Renal cortex interstitium (tissue), 15 donors: ENCODE measurements at places on chromosomes 11 and 22. TPM values are rescaled to one million over a fixed set of nuclear protein-coding genes. Genes with fewer than 3 reads are reported as not detected.

- no peak for DNase-seq
These were observed 4.3 kb upstream of the FLI1 start for GRCh38 chr11:128689591-128689947.

DNA sequence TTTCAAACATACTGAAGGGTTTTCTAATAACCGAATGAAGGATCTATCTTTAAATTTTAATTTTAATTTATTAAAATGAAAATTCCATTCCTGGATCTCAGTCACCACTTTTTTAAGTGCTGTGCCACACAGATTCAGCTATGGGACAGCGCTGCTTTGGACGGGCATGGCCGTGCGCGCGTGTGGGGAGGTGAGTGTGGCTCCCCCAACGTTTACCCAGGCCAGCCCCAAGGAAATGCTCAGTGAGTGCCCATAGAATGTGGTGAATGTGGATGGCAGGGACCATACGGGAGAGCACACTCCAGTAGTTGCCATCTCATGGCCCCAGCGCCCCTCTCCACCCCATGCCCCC is 88.0 kb upstream of the KCNQ1OT1 start:
- DNase-seq, result no peak

GRCh38 chr11:127997594-127997993 is 589.8 kb downstream of the ETS1 start:
- DNase-seq, result no peak

DNA sequence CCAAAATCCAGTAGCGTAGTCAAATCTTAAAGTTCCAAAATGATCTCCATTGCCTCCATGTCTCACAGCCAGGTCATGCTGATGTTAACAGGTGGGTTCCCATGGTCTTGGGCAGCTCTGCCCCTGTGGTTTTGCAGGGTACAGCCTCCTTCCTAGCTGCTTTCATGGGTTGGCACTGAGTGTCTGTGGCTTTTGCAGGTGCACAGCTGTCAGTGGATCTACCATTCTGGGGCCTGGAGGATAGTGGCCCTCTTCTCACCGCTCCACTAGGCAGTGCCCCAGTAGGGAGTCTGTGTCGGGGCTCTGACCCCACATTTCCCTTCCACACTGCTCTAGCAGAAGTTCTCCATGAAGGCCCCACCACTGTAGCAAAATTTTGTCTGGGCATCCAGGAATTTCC is 132.8 kb downstream of the KCNC1 start:
- no peak for DNase-seq

DNA sequence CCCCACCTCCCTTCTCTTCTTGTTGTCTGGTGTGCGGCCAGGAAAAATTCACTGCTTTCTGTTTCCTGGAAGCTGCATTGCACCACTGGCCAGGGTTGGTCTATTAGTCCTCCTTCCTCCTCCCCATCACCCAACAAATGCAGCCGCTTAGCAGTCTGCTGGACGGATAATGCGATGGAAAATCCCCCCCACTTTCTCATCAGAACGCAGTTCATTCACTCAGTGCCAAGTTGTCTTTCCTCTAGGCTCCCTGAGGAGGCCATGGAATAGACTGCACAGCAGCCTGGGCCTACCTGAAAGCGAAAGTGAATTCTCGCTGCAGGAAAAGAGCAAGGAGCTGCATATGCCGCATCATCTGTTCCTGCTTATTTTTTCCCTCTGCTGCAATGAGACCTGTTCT is 513.6 kb downstream of the METTL15 start:
- no peak for DNase-seq

GRCh38 chr11:92804388-92804966 is 165.0 kb upstream of the MTNR1B start:
- DNase-seq, result no peak

- no peak for DNase-seq
These were observed 5.8 kb upstream of the CELF1 start for GRCh38 chr11:47558695-47559094.

GRCh38 chr11:108639146-108639545 is 25.7 kb upstream of the DDX10 start:
- no peak for DNase-seq

GRCh38 chr22:49087198-49087597 is 740.5 kb downstream of the BRD1 start:
- no peak for DNase-seq

GRCh38 chr22:38758276-38758945 is 2.6 kb upstream of the SUN2 start:
- DNase-seq, result no peak

GRCh38 chr11:21553795-21554194 is 639.1 kb upstream of the ANO5 start:
- DNase-seq, result no peak

- DNase-seq, result no peak
These were observed 186.0 kb upstream of the CNTN5 start for GRCh38 chr11:98834776-98835175.

- DNase-seq, result no peak
These were observed 168.5 kb upstream of the CCDC90B start for GRCh38 chr11:83454674-83455073.

- no peak for DNase-seq
These were observed 86.5 kb downstream of the MYEOV start for GRCh38 chr11:69380451-69380901.

The C1QTNF4 gene
- polyA plus RNA-seq, result 14.2 TPM

The MRGPRX4 gene
- not detected for polyA plus RNA-seq

The FOSL1 gene
- polyA plus RNA-seq, result 0.07 TPM

The PRRG4 gene
- polyA plus RNA-seq, result 4.9 TPM

The DAGLA gene
- polyA plus RNA-seq, result 3.2 TPM

The GSTT2B gene
- polyA plus RNA-seq, result 13.1 TPM
